Stimulated activated CD8-positive, alpha-beta memory T cell treated with anti-CD3 and anti-CD28 coated beads, Interleukin-7, amount 100 ng/mL, for 1 hour (primary cell): ENCODE measurements at places on chromosomes 5 and 9.

DNA sequence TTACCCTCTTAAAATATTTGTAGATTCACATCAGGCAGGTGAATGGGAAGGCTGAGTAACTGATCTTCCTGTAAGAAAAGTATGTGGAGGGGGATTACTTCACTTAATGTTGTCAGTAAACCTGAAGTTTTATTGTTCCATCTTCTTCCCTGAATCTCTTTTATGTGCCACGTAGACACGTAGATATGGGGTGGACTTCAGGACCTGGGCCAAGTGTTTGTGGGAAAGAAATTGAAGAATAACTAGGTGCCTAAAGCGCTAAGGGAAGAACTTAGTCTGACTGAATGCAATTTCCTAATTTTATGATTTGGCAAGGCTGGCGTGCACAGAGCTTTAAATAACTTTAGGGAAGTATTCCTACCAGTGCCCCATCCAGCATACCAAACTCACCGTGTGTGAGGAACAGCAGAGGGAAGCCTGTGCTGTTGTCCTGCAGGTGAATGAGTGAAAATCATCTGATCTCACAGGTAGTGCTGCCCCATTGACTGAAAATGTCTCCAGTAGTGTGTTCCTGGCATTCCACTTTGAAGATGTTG is 323.4 kb downstream of the KDM4C start:
- no peak for DNase-seq

DNA sequence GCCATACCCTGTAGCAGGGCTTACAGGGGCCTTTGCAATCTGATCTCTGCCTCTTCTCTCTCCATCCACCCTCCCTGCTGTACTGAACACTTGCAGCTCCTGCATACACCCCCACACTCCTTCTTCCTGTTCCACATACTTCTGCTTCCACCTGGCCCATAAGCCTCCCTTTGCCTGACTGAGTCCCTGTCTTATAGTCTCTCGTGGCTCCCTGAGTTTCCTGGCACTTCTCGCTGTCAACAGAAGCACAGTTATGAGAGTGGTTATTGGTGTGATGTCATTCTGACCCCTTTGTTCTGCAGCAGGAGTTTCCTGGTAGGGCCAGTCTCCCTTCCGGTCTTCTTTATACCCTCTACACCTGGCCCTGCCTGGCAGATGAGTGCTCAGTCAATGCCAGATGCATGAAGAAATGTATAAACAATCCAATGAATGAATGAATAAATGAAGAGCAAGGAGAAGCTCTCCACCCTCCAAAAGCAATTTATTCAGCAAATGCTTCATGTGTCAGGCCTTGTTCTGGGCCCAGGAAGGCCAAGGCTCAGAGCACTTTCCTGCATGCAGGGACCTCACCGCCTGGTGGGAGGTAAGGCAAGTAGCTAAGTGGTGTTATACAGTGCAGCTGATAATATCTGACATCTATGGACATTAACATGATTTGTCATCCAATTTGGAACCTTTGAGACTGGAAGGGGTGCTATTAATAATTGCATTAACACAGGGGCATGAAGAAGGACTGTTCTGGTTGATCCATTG is 20.5 kb upstream of the CSF1R start:
- no peak for DNase-seq

DNA sequence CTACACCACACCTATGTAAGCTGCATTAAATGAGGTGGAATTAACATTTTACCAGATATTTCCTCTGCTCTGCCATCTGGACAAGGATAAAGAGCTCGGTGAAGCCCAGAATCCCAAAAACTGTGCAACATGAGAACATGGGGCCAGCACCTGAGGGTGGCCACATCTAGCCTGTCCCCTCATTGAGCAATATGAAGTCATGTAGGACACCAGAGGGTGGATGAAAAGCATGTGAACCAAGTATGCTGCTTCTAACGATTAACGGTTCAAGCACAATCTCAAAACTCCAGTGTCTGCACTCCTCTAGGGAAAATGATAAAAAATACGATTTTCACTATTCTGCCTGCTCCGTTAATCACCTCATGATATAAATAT is 545.8 kb downstream of the EBF1 start:
- no peak for DNase-seq

DNA sequence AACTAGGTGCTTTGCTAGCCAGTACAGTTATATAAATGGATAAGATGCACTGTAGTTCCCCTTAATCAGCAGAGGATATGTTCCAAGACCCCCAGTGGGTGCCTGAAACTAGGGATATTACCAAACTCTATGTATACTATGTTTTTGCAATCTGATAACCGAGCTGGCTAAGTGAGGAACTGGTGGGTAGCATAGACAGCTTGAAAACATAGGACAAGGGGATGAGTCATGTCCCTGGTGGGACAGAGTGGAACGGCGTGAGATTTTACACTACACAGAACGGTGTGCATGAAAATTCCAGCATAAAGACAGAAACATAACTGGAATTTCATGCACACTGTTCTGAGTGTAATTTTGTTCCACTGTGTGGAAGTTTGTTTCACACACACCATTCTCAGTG is 86.9 kb downstream of the BASP1 start:
- DNase-seq: no peak

- no peak for DNase-seq
Measured at GRCh38 chr5:98110791-98111190, 662.7 kb upstream of the RGMB start.

DNA sequence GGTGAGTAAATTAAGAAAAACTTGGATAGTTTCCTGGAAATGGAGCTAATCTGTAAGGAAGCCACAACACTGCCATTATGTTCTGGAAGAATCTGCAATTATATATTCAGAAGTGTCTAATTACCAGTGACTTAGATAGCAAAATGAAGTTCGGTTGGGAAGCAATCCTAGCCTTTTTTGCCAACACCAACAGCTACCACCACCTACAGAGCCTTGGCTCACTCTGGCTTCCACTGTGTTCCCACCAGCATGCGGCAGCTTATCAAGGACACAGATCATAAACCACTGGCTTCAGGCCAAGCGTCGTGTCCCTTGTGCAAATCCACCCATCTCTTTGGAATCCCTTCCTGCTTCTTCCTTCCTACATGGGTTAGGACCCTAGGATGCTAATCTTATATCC is 118.0 kb upstream of the PCA3 start:
- DNase-seq: no peak

- no peak for DNase-seq
Measured at GRCh38 chr5:33129309-33129708, 311.5 kb upstream of the TARS1 start.

DNA sequence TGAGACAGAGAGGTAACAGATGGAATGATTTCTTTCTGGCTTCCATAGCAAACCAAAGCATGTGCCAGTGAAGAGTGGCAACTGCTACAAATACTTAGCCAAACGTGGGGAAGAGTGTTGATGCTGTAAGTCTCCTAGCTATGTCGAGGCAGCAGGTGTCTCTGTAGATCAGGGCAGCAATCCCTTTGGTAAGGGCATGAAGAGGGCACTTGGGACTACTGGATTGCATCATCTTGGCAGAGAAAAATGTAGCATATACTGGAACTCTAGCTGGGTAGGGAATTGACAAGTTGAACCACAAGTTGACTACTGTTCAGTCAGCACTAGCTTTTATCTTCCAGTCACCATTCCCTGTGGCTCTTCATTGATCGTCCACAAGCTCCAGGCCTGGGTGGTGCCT is 75.8 kb downstream of the GHR start:
- no peak for DNase-seq

GRCh38 chr5:14580398-14581034 is 1.1 kb upstream of the OTULINL start:
- no peak for DNase-seq

DNA sequence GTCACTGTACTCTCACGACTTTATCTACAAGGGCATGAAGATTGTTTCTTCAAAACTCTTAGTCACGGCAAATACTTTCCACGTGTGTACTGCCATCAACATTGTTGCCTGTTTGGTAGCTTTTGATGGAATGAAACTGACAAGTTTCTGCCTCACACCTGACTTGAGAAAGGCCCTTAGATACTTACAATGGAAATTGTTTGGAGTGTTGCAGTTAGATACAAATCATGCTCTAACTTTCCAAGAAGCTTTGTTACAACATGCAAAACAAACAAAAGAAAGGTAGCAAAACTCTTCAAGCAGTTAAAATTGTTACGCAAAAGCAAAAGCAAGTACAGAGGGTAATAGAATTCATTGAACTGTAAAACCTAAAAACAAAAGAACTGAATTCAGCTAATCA is 91.1 kb upstream of the TLE4 start:
- no peak for DNase-seq

DNA sequence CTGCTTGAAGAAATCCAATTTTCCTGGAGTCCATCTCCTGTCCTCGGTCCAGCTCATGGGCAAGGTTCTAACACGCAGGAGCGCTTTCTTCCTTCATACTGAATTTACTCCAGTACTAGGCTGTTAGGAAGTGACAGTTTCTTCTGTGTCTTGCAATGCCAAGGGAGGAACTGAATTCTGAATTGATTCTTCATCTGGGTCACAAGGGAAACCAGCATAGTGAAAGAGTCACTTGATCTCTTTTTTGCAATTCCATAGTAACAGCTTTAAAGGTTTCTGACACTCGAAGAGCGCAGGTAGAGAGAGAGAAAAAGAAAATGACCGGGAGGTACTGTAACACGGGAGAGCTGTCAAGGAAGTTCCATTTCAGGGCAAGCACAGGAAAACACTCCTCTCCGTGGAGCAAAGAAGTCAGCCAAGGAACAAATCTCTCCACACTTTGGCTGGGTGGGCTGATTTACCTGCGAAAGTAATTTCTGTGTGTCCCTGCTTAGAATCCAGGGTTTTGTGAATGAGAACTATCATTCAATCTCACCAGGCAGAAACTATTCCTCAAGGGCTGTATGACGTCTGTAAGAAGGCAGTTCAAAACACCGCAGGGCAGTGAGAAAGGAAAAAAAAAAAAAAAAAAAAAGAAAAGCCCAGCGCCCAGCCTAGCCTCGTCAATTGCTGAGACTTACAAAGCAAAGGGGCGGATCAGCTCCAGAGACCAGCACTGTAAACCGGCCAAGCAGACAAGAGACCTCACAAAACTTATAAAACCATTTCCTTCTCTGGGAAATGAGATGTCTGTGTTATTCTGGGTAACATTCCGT is 617.8 kb downstream of the PDE4D start:
- DNase-seq: no peak

- no peak for DNase-seq
Measured at GRCh38 chr5:100690036-100690560, 154.9 kb downstream of the FAM174A start.

GRCh38 chr5:73964352-73964865 is 338.4 kb downstream of the ARHGEF28 start:
- DNase-seq: no peak

GRCh38 chr5:180806351-180807011 is 3.9 kb upstream of the MGAT1 start:
- no peak for DNase-seq

DNA sequence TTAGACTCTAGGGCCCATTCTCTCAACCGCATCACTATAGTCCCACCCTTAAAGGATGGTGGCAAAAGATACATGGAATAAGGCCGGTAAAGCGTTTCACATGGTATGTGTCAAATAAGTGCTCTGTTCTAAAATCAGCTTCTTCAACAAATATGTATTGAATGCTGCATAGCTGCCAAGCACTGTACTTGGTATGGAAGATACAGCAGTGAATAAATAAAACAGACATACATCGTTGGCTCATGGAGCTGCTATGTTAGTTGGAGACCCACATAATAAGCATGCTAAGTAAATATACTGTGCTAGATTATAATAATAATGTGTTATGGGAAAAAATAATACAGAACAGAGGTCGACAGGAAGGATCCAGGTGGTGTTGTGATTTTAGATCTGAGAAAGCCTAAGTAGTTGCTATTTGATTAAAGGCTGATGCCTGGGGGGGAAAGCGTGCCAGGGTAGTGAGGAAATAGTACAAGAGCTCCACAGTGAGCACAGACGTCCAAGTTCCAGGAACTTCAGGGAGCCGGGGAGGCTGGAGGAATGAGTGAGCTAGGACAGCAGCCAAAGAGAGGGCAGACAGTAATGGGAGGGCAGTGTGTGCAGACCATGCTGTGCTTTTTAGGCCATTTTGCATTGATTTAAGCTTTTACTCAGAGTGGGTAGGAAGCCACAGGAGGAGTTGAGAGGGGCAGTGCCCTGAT is 93.7 kb downstream of the JAKMIP2 start:
- no peak for DNase-seq

- no peak for DNase-seq
Measured at GRCh38 chr5:21817668-21818369, 1035.3 kb downstream of the CDH12 start.

GRCh38 chr5:88724201-88724600 is 158.8 kb downstream of the MEF2C start:
- DNase-seq: no peak

DNA sequence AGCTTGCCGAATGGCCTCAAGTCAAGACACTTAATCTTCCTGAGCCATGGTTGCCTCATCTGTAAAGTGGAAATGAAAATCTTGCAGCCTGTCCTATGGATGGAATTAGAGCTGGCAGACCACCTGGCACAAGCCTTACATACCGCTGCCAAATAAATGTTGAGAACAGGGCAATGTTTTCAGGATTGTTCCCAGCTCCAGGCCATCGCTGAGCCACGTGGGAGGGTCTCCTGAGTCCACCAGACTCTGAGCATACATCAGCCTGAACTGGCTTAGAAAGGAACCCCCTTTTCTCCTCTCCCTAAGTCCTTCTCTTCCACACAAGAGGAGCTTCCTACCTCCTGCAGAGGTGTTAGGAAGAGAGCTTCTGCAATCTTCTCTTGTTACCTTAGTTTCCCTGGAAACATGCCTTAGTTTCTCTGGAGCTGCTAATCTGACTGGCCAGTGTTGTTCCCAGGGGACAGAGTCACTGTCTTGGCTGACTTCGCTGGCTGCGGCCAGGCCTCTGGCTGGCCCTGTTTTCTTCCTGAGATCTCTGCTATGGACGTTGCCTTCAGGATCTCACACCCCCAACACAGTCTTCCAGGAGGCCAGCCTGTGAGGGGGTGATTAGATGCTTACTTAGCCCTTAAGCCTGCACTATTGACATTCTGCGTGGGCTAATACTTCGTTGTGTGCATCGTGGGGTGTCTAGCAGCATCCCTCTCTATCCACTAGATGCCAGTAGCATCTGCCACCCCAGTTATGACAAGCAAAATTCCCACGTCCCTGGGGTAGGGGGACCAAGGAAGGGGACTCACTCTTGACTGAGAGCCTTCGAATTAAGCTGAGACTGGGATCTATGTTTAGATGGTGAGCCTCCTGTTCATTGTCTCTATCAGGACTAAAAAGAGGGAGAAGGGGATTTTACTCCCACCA is 62.2 kb downstream of the BOD1 start:
- no peak for DNase-seq

DNA sequence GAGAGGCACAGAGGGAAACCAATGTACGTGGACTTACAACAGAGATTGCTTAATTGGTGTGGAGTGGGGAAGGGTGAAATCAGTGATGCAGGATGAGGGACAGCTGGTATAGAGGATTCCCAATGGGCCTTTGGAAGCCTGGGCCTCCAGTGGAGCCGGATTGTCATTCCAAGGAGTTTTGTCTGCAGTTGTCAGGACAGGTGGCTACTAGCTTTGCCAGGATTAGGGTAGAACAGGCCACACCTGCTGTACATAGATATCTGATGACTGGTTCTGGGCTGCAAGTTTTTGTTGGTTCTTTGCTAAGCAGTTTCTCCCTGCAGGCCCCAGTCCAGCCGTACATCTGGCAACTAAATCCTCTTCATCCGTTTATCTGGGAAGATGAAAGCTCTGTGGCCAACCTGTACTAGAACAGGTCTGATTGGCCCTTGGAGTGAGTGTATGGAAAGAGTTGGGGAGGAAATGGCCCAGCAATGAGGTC is 4.2 kb downstream of the SKP2 start:
- no peak for DNase-seq

- DNase-seq: no peak
Measured at GRCh38 chr5:173493846-173494245, 122.6 kb downstream of the BOD1 start.
